H1 (cell line): ENCODE measurements at places on chromosomes 16 and 17. TPM values are rescaled to one million over a fixed set of nuclear protein-coding genes. Genes with fewer than 3 reads are reported as not detected.

Gene PDILT
- not detected in 2 replicates for total RNA-seq

DNA sequence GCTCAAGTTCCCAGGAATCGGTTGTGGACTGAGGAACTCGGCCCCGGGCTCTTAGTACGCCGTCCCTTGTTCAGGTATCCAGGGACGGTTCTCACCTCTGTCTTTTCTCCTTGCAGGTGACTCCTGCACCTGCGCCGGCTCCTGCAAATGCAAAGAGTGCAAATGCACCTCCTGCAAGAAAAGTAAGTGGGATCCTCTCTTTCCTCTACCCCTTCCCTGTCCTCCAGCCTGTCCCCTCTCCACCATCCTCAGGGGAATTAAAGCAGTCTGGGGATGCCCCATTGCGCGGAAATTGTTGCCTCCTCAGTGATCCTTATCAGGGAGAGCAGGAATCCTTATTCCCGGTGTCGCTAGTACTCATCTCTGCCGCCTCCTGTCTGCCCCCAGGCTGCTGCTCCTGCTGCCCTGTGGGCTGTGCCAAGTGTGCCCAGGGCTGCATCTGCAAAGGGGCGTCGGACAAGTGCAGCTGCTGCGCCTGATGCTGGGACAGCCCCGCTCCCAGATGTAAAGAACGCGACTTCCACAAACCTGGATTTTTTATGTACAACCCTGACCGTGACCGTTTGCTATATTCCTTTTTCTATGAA is 585 bp downstream of the MT2A start:
- peaks cover 8% of the 10 kb centered on the region for H3K4me1 ChIP-seq
- no peaks in the 10 kb centered on the region for H3K36me3 ChIP-seq
- DNase-seq, result no peak
- peak overlapping the region; percentile 44 for H3K4me3 ChIP-seq

- H3K27me3 ChIP-seq, result 0 out of 2 replicates have a peak, but pooled peaks cover 3% of the 10 kb centered on the region
- no peak overlapping the region for H3K27ac ChIP-seq
- no peak for DNase-seq
- H3K36me3 ChIP-seq, result no peaks in the 10 kb centered on the region
- no peak overlapping the region for H3K4me3 ChIP-seq
Observed at GRCh38 chr16:29834079-29834478, 13.8 kb downstream of the MVP start.

Gene AXIN1
- 41.9 and 43.2 TPM in 2 replicates for total RNA-seq

DNA sequence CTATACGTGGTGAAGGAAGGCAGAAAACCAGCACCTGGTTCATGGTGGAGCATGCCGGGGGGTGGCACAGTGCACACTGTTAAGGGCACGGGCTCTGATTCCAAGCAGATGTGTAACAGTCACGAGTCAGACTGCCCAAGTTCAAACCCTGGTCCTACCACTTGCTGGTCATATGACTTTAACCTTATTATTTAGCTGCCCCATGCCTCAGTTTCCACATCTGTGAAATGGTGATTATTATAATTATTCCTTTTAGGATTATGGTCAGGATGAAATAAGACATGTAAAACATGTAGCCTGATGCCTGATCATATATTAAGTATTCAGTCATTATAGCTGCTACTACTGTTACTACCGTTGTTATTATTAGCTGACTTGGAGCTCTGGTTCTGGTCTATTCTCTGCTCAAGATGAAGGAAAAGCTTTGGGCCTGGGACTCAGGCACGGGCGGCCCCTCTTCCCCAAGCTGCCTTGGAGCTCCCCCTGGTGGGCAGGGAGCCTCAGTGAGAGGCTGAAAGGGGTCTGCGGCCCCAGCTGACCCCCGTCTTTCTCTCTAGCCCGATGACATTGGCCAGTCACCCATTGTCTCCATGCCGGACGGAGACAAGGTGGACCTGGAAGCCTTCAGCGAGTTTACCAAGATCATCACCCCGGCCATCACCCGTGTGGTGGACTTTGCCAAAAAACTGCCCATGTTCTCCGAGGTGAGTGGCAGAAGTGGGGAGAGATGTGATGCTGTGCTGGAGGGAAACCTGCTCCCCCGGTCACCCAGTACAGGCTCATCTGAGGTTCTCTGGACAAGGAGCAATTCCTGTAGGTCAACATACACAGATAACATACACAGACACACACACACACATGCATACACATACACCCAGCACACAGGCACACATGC is 14.0 kb downstream of the NR1D1 start:
- H3K4me1 ChIP-seq, result no peaks in the 10 kb centered on the region
- H3K36me3 ChIP-seq, result peaks cover 8% of the 10 kb centered on the region; the same call in 1 of the 2 replicates
- H3K4me3 ChIP-seq, result no peak overlapping the region
- DNase-seq, result peak; percentile 94
- no peak overlapping the region for H3K27ac ChIP-seq
- H3K27me3 ChIP-seq, result no peaks in the 10 kb centered on the region

GRCh38 chr17:50059256-50059655 is 3.3 kb downstream of the ITGA3 start:
- H3K27me3 ChIP-seq, result peaks cover 11% of the 10 kb centered on the region; the same call in 1 of the 2 replicates
- H3K4me3 ChIP-seq, result no peak overlapping the region
- H3K4me1 ChIP-seq, result peaks cover 11% of the 10 kb centered on the region
- H3K27ac ChIP-seq, result no peak overlapping the region
- DNase-seq, result no peak

DNA sequence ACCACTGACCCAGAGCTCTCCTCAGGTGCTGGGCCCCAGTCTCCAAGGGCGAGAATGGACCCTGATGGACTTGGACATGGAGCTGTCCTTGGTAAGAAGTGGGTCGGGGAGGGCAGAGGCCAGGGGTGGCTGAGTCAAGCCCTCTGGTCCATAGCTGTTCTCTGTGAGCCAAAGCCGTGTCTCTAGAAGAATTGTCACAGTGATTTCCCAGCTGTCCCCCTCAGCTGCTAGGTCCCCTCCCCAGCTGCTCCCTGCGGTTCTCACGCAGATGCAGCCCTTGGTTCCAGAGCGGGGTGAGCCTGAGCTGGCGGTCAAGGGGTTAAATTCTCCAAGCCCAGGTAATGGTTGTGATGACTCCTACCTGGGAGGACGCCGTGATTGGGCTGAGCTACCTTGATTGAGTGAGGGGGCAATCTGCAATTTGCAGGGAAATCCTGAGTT is 1.3 kb upstream of the NOL3 start:
- no peaks in the 10 kb centered on the region for H3K36me3 ChIP-seq
- peaks cover 38% of the 10 kb centered on the region for H3K4me1 ChIP-seq
- DNase-seq, result no peak
- peaks cover 94% of the 10 kb centered on the region for H3K27me3 ChIP-seq
- no peak overlapping the region for H3K27ac ChIP-seq

- H3K27me3 ChIP-seq, result no peaks in the 10 kb centered on the region
- H3K36me3 ChIP-seq, result peaks cover 36% of the 10 kb centered on the region
- H3K4me1 ChIP-seq, result peaks cover 13% of the 10 kb centered on the region
- peak; percentile 94 for DNase-seq
- H3K27ac ChIP-seq, result peak overlapping the region; percentile 66; the same call in 1 of the 2 replicates
- peak overlapping the region; percentile 91 for H3K4me3 ChIP-seq
Observed at GRCh38 chr17:7237761-7238419, 1.4 kb downstream of the PHF23 start.

- no peak for DNase-seq
- peak within 1 kb of the TSS; percentile 99 for H3K27ac ChIP-seq
- peaks cover 4% of the 10 kb centered on the region; the same call in 1 of the 2 replicates for H3K36me3 ChIP-seq
- peak within 1 kb of the TSS; percentile 95 for H3K4me3 ChIP-seq
- H3K4me1 ChIP-seq, result no peaks in the 10 kb centered on the region
- no peaks in the 10 kb centered on the region for H3K27me3 ChIP-seq
Observed at GRCh38 chr17:63774141-63774968, at the start of gene DDX42. Gene DDX42, plus strand, starts transcription at chr17:63774170. Its CDS starts 12,880 bp downstream, at chr17:63787050.

DNA sequence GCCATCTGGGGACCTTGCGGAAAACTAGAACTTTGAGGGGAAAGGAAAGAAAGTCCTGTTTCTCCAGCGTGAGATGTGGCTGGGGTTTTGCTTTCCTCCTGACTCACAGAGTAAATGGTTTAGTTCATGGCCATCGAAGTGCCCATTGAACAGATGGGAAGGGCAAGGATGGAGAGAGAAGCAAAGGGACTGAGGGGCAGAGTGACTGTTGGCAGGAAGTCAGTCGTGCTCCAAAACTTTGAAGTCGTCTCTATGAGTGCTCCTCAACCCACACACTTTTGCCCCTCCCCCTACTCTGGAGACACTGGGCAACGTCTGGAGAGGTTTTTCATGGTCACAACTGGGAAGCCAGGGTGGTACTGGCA is 476.9 kb downstream of the SLC39A11 start:
- H3K36me3 ChIP-seq, result no peaks in the 10 kb centered on the region
- no peak overlapping the region for H3K27ac ChIP-seq
- DNase-seq, result no peak
- H3K27me3 ChIP-seq, result 0 out of 2 replicates have a peak, but pooled peaks cover 2% of the 10 kb centered on the region
- no peak overlapping the region for H3K4me3 ChIP-seq

- H3K27ac ChIP-seq, result no peak within 1 kb of the TSS
- peak within 1 kb of the TSS; percentile 86 for H3K4me3 ChIP-seq
- peaks cover 12% of the 10 kb centered on the region for H3K27me3 ChIP-seq
- peaks cover 5% of the 10 kb centered on the region for H3K4me1 ChIP-seq
Observed at GRCh38 chr17:42760652-42761581, at the start of gene RAMP2. Gene RAMP2, plus strand, starts transcription at chr17:42761227. Its CDS starts 35 bp downstream, at chr17:42761262.

Gene HOXB9
- total RNA-seq, result not detected in 2 replicates

DNA sequence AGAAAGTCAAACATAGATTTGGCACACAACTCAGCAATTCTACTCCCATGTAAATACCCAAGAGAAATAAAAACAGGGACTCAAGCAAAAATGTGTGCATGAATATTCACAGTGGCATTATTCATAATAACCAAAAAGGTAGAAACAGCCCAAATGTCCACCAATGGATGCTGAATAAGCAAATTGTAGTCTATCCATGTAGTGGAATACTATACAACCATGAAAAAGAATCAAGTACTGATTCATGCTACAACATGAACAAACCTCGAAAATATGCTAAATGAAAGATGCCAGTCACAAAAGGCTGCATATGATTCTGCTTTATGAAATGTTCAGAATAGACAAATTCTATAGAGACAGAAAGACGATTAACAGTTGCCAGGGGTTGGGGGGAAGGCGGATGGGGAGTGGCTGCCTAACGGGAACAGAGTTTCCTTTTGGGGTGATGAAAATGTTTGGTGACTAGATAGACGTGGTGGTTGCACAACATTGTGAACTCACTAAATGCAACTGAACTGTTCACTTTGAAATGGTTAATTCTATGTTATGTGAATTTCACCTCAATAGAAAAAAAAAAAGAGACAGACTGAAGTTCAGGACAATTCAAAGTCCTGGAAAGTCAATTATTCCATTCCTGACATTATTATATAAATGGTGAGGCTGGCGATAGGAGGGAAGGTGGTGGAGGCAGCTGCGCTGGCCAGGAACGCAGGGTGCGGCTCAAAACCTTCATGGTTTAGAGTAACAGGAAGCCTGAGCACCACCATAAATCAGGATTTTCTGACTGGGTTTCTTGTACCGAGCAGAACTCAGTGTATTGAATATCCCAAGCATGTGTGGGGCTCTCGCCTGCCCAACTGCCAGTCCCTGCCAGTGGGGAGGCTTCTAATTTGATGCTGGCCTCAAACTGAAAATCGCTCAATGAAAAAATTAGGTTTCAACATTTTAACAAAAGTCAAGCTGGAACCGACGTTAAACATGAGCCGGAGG is 300.9 kb downstream of the C16orf95 start:
- DNase-seq, result no peak
- no peaks in the 10 kb centered on the region for H3K27me3 ChIP-seq
- no peaks in the 10 kb centered on the region for H3K4me1 ChIP-seq
- no peak overlapping the region for H3K27ac ChIP-seq
- H3K4me3 ChIP-seq, result no peak overlapping the region

Gene HCRT
- not detected in 2 replicates for total RNA-seq

- H3K27ac ChIP-seq, result no peak overlapping the region
- H3K4me3 ChIP-seq, result peak overlapping the region; percentile 81
- peaks cover 14% of the 10 kb centered on the region for H3K4me1 ChIP-seq
- H3K27me3 ChIP-seq, result peaks cover 3% of the 10 kb centered on the region
- no peak for DNase-seq
- no peaks in the 10 kb centered on the region for H3K36me3 ChIP-seq
Observed at GRCh38 chr17:37490638-37491614, 1.2 kb downstream of the DUSP14 start.

GRCh38 chr17:33526717-33527116 is 233.6 kb upstream of the ASIC2 start:
- no peak overlapping the region for H3K27ac ChIP-seq
- 0 out of 2 replicates have a peak, but pooled peaks cover 3% of the 10 kb centered on the region for H3K4me1 ChIP-seq
- no peaks in the 10 kb centered on the region for H3K36me3 ChIP-seq

- H3K27me3 ChIP-seq, result no peaks in the 10 kb centered on the region
- H3K4me3 ChIP-seq, result no peak overlapping the region
- H3K4me1 ChIP-seq, result peaks cover 2% of the 10 kb centered on the region; the same call in 1 of the 2 replicates
- H3K36me3 ChIP-seq, result no peaks in the 10 kb centered on the region
- DNase-seq, result no peak
Observed at GRCh38 chr16:4067262-4068001, 48.8 kb downstream of the ADCY9 start.

DNA sequence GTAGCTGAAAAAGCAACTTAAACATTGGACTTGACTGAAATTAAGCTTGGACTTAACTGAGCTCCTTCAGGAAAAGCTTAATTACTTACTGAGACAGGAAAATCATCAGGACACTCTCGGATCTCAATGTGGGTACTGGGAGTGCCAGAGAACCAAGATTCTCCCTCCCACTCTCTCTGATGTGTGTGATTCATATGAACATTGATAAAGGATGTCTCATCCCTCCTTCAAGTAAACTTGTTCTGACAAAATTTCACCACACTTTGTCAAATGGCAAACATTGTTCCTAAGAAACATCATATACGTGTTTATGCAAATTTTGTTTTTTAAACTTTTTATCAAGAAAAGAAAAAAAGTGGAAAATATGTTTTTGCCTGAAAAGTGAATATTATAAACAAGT is 4.1 kb upstream of the SLFN5 start:
- no peak overlapping the region for H3K4me3 ChIP-seq
- peaks cover 6% of the 10 kb centered on the region for H3K4me1 ChIP-seq
- no peak for DNase-seq
- H3K27ac ChIP-seq, result no peak overlapping the region
- no peaks in the 10 kb centered on the region for H3K36me3 ChIP-seq

GRCh38 chr16:88197481-88198456 is 185.0 kb upstream of the ZNF469 start:
- H3K4me1 ChIP-seq, result no peaks in the 10 kb centered on the region; the same call in 1 of the 2 replicates
- H3K27me3 ChIP-seq, result no peaks in the 10 kb centered on the region
- H3K4me3 ChIP-seq, result no peak overlapping the region
- H3K36me3 ChIP-seq, result no peaks in the 10 kb centered on the region
- H3K27ac ChIP-seq, result no peak overlapping the region

DNA sequence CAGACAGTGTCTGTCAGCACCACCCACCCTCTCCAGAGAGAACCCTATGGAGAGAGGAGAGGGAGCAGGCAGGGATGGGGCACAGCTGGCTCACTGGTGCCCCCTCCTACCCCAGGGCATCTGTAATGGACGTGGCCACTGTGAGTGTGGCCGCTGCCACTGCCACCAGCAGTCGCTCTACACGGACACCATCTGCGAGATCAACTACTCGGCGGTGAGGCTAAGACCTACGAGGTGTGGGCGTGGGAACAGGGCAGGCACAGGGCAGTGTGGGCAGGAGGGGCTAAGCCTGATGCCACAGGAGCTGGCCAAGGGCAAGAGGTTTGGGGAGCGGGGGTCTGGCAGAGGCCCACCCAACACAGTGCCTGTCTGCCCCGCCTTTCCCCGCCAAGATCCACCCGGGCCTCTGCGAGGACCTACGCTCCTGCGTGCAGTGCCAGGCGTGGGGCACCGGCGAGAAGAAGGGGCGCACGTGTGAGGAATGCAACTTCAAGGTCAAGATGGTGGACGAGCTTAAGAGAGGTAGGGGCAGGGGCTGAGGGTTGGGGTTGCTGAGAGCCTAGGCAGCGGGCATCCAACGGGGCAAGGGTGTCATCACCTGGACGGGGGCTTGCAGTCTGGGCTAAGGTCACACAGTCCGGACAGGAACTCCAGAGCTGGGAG is 15.0 kb downstream of the ITGB4 start:
- H3K4me1 ChIP-seq, result no peaks in the 10 kb centered on the region
- DNase-seq, result no peak
